ENCODE measurements at places on chromosomes 13 and 19.

- no peak for DNase-seq
These were observed 166.6 kb downstream of the KLF12 start for GRCh38 chr13:73967397-73968165.

DNA sequence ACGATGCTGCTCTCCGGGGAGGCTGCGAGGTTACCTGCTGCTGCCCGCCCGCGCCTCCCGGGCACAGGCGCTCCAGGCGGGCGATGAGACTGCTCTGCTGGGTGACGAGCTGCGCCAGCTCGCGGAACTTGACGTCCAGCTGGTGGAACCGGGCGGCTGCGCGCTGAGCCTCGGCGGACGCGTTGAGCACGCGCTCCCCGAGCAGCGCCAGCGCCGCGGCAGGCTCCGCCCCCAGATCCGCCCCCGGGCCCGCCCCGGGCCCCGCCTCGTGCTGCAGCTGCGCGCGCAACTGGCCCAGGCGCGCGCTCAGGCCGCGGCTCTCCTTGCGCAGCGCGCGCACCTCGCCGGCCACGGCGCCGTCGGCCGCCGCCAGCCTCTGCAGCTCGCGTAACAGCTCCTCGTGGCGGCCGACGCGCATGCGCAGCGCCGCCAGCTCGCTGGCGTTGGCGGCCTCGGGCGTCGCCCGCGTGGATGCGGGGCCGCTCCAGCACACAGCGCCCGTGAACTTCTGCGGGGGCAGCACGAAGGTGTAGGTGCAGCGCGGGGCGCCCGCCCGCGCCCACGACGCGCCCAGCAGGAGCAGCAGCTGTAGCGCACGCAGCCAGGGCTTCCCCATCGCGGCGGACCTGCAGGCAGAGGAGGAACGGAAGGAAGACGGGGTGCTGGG lies 6.4 kb downstream of the ANGPTL6 start:
- peak; percentile 45 for DNase-seq

DNA sequence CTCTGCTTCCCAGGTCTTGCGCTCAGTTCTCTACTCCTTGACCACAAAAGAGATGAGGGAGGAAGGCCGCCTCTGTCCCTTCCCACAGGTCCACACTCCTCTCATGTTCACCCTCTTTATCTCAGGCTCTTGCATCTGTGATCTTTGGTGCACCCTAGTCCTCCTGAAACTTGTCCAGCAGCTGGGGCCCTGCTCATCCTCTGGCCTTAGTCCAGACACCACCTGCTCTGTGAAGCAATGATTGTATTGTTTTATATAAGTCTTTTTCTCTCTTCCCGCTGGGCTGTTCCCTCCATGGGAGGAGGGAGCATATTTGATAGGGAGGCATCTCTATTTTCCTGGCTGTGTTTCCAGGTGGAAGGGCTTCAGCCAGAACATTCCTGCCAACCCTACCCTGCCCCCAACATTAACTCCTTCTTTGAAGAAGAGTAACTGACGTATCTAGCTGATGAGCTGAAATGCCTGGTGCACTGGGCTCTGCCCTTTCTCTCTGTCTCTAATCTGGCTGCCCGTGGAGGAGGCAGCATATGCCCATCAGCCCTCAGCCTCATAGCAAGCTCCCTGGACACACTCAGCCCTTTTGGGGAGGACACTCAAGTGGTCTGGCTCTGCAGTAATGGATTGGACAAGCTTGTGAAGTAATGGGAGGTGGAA lies 38.2 kb upstream of the SIAH3 start:
- DNase-seq = no peak

- DNase-seq = no peak
These were observed 11.4 kb downstream of the SBNO2 start for GRCh38 chr19:1162404-1163282.

DNA sequence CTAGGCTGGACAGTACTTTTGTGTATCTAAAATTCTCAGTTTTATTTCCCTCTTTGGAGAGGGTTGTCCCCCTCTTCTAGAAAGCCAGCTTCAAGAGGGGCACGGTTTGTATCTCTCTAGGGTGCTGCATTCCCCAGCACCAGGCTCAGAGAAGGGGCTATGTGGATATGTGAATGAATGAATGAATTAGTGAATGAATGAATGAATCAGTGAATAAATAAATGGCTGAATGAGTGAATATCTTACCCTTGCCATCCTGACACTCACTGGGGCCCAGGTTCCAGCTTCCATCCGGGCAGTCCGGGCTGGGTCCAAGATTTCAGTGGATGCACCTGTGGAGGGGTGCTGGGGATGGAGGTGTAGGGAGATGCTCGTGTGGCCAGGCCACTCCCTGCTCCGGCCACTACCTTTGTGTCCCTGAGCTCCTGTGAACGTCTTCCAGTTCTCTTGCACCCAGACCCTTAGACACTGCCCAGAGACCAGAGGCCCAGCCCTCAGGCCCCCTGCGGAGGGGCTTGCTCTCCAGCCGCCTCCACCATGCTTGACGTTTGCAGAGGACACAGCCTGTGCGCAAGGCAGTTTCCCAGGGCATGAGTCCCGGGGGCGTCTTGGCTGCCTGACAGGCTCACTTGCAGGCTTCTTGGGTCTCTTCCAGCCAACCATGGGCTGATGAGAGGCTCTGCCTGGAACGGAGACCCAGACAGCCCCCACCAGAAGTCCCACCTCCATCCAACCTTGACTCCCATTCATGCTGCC lies 2.8 kb upstream of the KCNN1 start:
- DNase-seq = no peak

- DNase-seq = peak; percentile 88
These were observed 53.3 kb downstream of the CEBPG start for GRCh38 chr19:33426621-33427361.

DNA sequence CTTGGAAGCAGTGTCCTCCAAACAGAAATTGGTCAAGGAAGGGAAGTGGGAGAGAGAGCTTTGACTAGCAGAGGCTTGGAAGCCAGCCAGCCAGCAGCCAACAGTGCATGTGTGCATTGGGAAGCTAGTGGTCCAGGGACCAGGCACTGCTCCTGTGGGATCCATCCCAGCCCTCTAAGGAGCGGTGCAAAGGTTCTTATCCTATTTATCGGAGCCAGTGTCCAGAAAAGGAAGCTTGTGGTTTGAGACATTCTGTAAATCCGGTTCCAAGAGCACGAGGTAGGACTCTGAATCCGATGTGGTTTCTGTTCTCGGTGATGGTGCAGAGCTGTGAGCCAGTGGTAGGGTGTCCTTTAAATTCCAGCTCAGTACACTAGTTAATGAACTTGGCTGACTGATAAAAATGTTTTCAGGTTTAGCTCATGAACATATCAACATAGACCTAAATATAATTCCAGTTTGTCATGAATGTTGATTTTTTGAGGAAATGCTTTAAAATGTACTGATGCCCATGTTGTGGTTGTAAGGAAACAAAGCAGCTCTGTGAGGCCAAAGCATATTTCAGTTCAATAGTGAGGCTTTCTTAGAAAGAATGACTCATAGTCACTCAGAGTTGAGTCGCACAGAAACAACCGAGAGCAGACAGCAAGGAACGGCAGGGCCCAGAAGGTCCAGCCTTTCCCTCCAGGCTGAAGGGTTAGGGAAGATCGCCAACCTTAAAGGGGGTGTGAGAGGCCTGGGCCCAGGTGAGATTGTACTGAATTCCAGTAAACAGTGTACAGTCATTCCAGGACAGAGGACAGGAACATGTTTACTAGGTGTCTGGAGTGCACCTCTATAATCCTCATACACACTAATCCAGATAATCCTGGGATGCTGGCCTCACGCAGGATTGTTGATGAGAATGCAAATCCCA lies 21.5 kb upstream of the GARRE1 start:
- no peak for DNase-seq

GRCh38 chr19:40592170-40592569 lies 9.0 kb upstream of the LTBP4 start:
- no peak for DNase-seq

- DNase-seq = no peak
These were observed 228.2 kb downstream of the LHFPL6 start for GRCh38 chr13:39374741-39375189.

DNA sequence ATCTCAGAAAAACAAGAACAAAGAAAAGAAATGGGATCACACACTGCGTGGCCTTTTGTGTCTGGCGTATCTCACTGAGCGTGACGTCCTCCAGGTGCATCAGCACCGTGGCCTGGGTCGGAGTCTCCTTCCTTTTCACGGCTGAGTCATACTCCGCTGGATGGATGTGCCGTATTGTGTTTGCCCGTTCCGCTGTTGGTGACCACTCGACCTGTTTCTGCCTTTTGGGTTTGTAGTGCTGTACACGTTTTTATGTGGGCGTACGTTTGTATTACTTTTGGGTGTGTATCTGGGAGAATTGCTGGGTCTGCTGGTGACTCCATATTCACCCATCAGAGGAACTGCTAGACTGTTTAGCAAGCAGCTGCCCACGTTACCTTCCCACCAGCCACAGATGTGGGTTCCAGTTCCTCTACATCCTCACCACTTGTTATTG lies 11.4 kb downstream of the ARID3A start:
- DNase-seq = no peak

- DNase-seq = no peak
These were observed 59.7 kb downstream of the SIPA1L3 start for GRCh38 chr19:37966662-37967231.

DNA sequence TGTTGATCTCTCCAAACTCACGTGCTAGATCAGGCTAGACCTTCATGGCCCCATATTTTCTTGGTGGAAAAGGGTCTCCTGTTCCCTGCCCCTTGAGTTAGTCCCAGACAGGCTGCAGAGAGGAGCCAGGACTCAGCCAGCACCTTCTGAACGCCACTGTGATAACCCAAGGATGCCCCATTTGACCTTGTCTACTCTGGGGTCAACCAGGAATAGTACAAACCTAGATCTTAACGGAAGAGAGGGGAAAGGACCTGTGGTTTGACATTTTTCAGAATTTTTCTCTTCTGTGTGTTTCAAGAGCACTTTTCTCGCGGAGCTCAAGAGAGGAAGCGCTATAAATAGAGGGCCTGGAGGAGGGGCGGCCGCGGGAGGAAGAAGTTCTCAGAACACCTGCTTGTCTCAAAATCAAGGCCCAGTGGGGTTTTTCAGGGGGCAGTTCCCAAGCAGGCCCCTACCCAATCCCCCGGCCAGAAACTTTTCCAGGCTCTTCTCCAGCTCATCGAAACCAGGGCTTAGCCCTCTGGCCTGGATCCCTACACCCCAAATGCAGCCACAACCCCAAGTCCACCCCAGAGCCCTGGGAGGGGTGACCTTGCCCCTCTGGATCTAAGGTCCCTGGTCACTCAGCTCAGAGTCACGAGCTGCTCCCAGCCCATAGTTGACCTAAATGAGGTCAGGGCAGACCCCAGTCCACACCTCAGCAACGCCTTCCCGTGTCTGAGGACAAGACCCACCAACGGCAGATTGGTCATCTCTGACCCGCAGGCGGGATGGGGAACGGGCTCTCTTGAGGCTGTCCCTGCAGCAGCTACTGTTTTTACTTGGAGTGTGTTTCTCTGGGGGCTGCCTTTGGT lies 75.6 kb upstream of the TM9SF2 start:
- DNase-seq = no peak

GRCh38 chr13:102484329-102484728 lies 82.5 kb upstream of the FGF14 start:
- DNase-seq = no peak

DNA sequence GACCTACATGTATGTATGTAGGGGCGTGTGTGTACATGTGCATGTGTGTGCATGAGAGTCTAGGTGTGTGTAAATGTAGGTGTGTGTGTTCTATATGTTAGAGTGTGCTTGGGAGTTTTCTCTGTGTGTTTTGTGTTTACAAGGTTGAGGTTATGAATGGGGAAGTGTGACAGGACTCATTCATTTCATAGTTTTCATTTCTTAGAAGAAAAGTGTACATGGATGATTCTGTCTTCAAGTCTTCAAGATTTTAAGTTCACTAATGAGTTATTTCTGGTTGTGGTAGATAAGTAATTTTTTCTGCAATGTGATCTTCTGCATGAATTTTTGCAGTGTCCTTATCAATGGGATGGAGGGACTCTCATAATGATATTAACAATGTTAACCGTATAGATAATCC lies 118.2 kb upstream of the SLC10A2 start:
- DNase-seq = no peak

GRCh38 chr13:63605403-63605802 lies 2189.8 kb upstream of the PCDH20 start:
- DNase-seq = no peak

GRCh38 chr13:43426355-43426754 lies 360.4 kb downstream of the ENOX1 start:
- no peak for DNase-seq

DNA sequence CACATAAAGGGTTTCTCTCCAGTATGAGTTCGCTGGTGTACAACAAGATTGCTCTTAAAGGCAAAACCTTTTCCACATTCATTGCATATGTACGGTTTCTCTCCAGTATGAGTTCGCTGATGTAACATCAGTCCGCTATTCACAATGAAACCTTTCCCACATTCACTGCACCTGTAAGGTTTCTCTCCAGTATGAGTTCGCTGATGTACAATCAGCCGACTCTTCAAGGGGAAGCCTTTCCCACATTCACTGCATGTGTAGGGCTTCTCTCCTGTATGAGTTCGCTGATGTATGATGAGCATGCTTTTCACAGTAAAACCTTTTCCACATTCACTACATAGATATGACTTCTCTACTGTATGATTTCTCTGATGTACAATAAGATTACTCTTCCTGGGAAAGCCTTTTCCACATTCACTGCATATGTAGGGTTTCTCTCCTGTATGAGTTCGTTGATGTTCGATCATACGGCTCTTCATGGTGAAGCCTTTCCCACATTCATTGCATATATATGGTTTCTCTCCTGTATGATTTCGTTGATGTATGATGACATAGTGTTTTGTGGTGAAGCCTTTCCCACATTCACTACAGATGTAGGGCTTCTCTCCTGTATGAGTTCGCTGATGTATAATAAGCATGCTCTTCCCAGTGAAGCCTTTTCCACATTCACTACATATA lies 6.0 kb upstream of the ZNF614 start:
- DNase-seq = no peak

- no peak for DNase-seq
These were observed 16.4 kb downstream of the RCN3 start for GRCh38 chr19:49544154-49544553.

DNA sequence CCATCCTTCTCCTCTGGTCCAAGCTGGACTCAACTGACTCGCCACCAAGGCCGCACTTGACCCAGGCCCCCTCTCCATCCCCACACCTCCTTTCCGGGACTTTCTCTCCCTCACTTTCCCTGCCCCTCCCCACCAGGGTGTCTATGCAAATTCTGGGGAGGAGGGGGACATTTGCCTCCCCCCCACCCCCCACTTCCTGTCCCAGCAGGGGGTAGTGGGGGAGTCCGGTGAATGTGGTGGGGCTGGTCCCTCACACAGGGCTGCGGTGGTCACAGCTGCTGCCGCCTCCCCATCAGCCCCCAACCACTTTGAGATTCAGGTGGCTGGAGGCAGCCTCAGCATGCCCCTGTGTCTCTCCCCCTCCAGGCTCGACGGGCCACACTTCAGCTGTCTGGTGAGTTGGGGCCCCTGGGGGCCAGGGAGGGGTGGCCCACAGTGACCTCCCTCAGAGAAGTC lies 870 bp downstream of the SPIB start:
- no peak for DNase-seq
